Hematopoietic multipotent progenitor cell treated with erythropoietin and hydrocortisone succinate and interleukin-3 and kit ligand, for 8 days (in vitro differentiated cells): ENCODE measurements at places on chromosomes 6 and 20.
A peak's percentile ranks its signal among the peaks of the same experiment; 100 is the strongest.

DNA sequence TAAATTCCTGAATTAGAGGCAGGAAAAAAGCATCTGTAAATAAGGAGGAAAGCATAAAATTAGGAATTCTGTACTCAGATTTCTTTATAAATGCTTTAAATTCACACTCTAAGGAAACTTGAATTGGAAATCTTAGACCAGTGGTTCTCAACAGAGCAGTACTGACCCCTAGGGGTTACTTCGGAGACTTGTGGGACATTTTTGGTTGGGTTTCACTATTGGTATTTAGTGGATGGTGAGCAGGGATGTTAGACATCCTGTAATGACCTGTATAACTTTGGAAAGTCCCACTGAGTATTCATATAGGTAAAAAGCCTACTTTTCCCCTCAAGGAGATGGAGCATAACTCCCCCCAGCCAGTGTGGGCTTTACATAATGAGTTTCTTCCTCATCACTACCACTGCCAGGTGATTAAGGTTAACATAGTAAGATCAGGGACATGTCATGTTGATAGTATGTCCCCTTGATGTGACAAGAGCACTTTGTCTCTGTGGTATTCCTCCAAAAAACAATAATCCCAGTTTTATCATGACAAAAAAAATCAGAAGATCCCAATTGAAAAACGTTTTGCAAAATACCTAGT, 31.0 kb downstream of the GLO1 start:
- peak; percentile 59 for DNase-seq

- no peak for DNase-seq
Observed at GRCh38 chr6:31572041-31572911, at the start of gene LTA. Gene LTA, plus strand, starts transcription at chr6:31572289. Its CDS starts 454 bp downstream, at chr6:31572743.

DNA sequence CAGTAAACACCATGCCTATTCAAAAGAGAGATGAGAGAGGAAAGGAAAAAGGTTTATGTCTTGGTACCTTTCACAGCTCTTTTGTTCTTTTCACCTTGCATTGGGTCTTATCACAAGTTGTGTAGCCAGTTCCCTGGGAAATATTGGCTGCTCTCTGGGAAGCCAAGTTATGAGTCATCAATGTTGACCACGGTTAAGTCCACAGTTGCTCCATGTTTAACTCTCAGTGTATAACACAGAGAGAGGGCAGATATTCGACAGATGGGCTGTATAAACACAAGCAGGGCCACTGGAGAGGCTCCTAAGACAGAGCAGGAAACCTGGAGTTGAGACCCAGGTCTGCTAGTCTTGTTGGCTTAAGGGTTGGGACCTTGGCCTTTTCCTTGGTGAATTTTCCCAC, 718.6 kb downstream of the QKI start:
- no peak for DNase-seq

DNA sequence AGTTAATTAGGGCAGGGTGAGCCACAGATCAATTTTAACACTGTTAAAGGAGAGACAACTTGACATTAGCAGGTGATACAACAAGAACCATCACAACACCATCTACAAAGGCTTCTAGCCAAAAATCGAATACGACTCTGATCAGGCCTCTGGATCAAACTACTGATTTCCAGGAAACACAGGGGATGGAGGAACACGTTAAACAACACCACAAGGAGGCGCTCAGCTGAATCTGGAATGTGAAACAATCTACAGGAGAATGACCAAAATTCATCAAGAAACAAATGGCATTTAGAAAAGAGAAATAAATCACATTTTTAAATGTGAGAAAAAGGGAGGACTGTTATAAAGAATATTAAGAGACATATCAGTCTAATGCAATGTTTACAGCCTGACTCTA, 13.5 kb upstream of the MAFB start:
- DNase-seq, result no peak

DNA sequence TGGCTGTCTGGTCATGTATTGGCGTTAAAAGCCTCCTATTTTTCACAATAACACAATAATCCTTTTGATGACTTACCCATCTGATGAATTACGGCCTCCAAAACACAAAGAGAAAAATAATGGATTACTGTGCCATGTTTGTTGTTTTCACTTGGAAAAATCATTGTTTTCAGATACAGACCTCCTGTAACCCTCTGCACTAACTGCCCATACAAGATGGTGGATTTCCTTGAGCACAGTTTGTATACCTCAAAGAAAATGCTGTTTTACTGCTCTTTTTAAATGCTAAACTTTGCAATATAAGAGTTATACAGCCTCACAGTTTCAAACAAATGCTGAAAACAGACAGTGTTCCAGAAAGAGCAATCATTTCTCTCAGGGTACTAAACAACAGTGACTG, 61.0 kb downstream of the SMLR1 start:
- no peak for DNase-seq

GRCh38 chr6:103042336-103042735, 1648.8 kb downstream of the GRIK2 start:
- no peak for DNase-seq

GRCh38 chr20:53930651-53931504, 139.5 kb downstream of the BCAS1 start:
- no peak for DNase-seq

- peak; percentile 41 for DNase-seq
Observed at GRCh38 chr6:2748183-2748582, 2.5 kb downstream of the MYLK4 start.

GRCh38 chr6:118660218-118660569, 8.8 kb upstream of the CEP85L start:
- peak; percentile 88 for DNase-seq

DNA sequence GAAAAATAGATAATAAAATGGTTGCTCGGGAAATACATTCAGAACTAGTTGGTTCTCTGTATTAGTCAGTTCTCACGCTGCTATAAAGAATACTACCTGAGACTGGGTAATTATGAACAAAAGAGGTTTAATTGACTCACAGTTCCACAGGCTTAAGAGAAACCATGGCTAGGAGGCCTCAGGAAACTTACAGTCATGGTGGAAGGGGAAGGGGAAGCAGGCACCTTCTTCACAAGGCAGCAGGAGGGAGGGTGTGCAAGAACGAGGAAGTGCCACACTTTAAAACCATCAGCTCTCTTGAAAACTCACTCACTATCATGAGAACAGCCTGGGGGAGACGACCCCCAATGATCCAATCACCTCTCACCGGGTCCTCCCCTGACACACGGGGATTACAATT, 24.2 kb upstream of the SNX9 start:
- no peak for DNase-seq

DNA sequence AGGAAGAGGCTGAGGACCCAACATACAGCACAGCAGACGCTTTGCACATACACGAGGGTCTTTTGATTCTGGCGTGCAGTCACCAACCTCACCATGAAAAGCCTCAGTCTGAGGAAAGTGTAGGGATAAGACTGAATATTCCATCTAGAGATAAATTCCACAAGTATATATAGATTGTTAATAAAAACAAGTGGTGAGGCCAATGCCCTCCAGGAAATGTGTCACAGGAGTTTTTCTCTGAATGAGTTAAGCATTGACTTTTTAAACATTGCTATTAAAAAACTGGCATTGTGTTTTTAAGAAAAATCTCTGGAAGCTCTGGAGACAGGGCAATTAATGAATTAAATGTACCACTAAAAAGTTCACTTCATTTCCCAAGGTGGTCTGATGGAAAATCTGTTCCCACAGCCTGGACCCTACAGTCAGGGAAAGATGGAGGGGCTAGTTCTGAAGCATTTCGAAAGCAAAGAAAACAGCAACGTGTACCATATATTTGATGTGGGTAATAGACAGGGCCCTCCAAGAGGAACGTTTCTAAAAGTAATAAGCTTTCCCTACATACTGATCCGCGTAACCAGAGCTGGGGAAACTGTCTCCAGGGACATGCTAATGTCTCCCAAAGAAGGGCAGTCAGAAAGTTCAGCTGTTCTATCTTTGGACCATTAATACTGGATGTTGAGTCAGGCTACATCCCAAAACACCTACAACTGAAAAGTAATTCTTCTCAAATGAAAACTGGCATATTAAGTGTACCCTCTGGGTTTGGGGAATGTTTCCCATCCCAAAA, 301.1 kb downstream of the FOXC1 start:
- no peak for DNase-seq

- no peak for DNase-seq
Observed at GRCh38 chr6:106804346-106805335, 169.9 kb downstream of the CD24 start.

DNA sequence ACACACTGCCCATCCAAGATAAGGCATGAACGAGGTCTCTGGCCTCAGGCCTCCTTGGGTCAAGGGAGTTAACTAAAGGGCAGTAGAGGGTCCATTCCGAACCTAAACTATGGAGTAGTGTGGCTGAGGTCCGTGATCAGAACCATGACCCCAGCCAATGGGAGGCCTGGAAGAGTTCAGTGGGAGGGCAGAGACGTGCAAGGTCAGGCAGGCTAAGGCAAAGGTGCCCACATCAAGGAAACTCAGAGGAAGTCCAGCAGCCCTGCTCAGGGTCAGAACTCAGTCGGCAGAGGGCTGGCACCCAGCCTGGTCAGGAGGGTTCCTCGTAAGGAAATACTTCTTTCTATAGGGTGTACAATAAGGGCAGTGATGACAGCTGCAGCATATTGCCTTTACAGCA, 152.2 kb downstream of the SOD2 start:
- DNase-seq, result no peak

DNA sequence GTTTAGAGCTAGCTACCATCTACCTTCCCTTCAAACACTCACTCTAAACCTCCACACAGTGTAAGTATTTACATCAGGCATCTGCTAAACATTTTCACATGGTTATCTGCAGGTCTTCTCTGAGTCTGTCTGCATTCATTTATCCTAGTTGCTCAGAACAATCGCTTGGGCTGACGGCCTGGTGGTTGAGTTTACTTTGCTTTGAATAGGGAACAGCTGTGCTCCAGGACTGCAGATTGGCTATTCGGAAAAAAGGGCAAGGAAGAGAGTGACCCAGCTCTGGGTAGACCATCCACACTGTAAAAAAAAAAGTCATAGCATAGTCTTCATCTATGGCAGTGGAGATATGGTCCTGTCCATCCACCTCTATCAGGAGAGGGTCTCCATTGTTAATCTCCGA, 115.3 kb upstream of the ESR1 start:
- no peak for DNase-seq

DNA sequence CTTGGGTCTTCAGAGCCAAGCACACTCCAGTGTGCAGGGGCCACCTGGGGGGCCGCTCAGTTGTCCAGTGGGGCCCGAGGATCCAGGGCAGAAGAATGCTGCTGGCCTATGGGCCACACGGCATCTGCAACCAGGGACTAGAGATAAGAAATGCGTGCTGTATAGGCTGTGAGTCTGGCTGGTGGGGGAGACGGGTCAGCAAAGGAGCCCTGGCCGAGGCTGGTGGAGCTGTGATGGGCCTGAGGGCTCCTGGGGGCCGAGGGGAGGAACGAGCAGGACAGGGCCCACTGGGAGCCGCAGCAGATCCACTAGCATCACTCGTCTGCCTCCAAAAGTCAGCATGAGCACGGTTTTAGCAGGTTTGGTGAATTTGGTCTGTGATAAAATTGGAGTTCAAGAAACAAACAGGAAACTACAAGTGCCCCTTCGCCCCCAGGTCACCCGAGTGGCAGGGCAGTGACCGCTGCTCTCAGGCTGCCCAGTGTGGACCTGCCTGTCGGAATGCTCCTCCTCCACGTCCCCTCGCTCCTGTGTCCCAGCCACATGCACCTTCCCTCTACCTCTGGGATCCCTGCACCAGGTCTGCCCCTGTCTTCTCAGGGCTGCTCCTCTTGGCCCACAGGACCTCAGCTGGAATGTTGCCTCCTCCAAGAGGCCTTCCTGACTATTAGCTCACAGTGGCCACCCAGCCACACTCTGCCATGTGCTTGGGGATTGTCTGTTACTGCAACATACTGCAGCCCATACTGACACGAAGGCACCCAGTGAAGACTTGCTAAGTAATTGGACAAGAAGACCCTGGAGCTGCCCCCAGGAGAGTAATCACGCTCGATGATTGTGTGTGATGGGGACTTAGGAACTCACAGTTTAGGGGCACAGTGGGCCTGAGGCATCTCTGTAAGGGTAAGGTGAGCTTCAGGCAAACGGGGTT, 10.9 kb downstream of the ACSS1 start:
- no peak for DNase-seq

- no peak for DNase-seq
Observed at GRCh38 chr6:47195011-47195650, 114.6 kb downstream of the TNFRSF21 start.

- DNase-seq, result no peak
Observed at GRCh38 chr6:140586426-140587061, 1212.1 kb upstream of the CITED2 start.

GRCh38 chr6:158939255-158940159, 60.5 kb downstream of the RSPH3 start:
- DNase-seq, result no peak

- DNase-seq, result no peak
Observed at GRCh38 chr6:142349215-142349823, 47.5 kb downstream of the ADGRG6 start.

DNA sequence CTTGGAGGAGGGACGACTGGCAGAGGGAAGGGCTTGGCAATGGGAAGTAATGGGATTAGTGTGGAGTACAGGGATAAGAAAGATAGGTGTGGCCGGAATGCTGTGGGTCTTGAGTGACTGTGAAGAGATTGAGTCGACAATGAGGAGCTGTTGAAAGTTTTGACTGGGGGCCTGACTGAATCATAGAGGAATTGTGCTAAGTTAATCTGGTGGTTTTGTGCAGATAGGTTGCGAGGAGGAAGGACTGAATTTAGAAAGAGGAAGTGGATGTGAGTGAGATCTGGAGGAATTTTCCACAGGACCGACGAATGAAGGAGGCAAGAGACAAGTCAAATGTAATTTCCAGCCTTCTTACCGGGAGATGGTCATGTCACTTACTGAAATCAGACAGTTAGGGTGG, 143.9 kb upstream of the RALGAPA2 start:
- no peak for DNase-seq

- DNase-seq, result no peak
Observed at GRCh38 chr20:13125486-13125885, 95.6 kb upstream of the ISM1 start.

GRCh38 chr20:50737352-50737751, 6.0 kb downstream of the PARD6B start:
- DNase-seq, result no peak

- DNase-seq, result no peak
Observed at GRCh38 chr20:23374441-23374840, 12.5 kb downstream of the GZF1 start.

- DNase-seq, result no peak
Observed at GRCh38 chr6:127352524-127352923, 9.1 kb upstream of the ECHDC1 start.

DNA sequence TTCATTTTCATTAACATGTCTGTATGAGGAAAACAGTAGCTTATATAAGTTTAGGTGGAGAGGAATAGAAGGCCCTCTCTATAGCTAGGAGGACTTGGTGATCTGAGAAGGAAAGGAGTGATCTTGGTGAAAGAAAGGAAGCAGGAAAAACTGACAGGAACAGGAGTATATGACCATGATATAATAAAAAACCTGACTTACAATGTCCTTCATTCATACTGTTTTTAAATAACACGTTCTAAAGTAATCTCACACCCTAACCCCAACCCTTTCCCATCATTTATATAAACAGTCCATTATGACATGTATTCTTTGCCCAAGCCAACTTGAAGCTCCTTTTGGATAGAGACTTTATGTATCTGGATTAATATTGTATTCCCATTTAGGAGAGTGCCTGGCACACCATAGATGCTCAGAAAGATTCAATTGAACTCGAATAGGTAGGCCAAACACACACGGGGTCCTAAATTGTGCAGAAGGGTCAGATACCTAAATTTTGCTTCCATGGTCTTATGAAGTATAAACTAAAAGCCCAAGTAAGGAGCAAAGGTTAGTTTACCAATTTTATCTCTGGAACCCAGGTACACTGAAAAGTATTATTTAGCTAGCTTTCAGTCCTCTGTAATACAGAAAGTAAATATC, 75.9 kb downstream of the OR2B2 start:
- DNase-seq, result peak; percentile 67

GRCh38 chr20:35120012-35120701, 27.0 kb downstream of the EDEM2 start:
- peak; percentile 92 for DNase-seq

- DNase-seq, result no peak
Observed at GRCh38 chr6:81906709-81907204, 154.3 kb upstream of the TENT5A start.
